ENCODE measurements at places on chromosomes 6 and 20.

DNA sequence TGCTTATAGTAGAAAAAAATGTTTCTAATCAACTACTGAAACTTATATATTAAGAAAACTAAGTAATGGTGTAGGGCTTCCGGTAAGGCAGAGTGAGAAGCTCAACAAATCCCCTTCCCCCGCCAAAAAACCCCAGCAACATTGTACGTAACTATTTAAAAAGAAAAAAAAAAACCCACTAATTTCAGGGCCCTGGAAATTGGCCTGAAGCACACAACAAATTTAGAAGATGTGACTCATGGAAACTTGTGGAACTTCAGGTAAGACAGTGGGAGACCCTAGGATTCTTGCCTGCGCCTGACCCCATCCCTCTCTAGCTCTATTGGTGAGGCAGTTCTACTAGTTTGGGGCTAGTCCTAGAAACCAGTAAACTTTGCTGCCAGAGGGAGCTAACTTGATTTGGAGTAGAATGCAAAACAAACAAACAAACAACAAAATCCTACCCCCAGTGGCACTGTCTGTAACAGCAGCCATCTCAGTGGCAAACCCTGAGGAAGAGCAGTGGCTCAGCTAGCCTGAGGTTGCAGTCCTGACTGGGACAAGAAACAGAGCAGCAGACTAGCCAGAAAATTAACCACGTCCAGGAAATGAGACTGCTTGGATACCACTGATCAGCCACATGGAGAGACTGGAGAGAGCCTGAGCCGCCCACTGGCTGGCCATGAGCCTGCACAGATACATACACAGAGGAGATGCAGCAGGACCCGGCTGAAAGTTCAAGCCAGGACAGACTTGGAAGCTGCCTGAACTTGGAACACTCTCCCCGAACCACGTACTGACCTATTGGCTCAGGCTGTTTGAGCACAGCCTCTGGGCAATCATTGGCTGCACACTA is 135.1 kb downstream of the TBXT start:
- DNase-seq = no peak

GRCh38 chr6:115319823-115320222 is 740.9 kb downstream of the FRK start:
- no peak for DNase-seq

DNA sequence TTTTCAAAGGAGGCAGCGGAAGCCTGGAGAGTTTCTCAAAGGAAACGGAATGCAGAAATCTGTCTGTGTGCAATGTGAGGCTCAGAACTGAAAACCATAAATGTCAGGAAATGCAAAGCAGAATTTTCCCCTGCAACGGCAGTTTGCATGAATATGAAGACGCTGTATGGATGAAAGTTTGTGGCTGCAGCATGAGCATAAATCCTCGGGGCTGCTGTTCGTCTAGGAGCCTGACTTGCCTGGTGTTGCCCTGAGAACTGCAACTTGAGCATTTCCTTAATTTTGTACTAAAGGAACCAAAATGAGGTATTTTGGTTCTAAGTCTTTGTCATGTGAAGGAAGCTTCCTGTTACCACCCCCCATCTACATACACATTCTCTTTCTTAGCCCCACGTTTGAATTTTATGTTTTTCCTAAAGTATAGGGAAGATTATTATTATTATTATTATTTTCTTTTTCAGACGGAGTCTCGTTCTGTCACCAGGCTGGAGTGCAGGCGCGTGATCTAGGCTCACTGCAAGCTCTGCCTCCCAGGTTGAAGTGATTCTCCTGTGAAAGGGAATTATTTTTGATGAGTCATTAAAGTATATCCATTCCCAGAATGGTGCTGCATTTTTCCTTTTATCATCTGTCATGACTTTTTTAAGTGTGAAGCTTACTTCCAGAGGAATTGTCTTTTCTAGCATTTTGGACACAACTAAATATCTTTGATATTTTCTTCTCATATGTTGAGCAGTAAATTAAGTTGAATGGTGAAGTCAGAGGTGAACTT is 33.1 kb downstream of the MTHFD1L start:
- DNase-seq = no peak

- DNase-seq = no peak
Measured at GRCh38 chr6:48834706-48835105, 628.3 kb downstream of the MMUT start.

- DNase-seq = no peak
Measured at GRCh38 chr6:2687456-2687855, 63.3 kb downstream of the MYLK4 start.

- DNase-seq = no peak
Measured at GRCh38 chr6:35237476-35237875, 22.1 kb upstream of the ZNF76 start.

GRCh38 chr6:30862156-30862875 is 22.0 kb upstream of the DDR1 start:
- DNase-seq = no peak

DNA sequence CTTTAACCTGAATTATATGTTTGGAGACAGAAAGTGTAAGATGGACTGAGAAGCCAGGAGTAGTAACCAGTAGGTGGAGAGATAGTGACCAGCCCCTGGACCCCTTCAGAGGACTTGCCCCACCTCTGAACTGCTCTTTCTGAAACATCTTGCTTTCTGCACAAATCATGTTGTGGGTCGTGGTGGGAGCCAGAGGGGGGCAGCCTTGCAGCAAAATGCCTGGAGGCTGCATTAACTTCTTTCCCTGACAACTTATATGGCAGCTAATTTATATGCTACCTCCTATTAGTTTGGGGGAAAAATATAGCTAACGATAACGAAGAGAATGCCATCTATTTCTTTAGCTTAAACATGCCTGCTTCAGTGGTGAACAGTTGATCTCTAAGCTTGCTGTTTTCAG is 859.8 kb downstream of the MAFB start:
- no peak for DNase-seq

- no peak for DNase-seq
Measured at GRCh38 chr6:5580736-5581581, 319.6 kb downstream of the FARS2 start.

- no peak for DNase-seq
Measured at GRCh38 chr6:132259070-132259469, 142.2 kb downstream of the MOXD1 start.

DNA sequence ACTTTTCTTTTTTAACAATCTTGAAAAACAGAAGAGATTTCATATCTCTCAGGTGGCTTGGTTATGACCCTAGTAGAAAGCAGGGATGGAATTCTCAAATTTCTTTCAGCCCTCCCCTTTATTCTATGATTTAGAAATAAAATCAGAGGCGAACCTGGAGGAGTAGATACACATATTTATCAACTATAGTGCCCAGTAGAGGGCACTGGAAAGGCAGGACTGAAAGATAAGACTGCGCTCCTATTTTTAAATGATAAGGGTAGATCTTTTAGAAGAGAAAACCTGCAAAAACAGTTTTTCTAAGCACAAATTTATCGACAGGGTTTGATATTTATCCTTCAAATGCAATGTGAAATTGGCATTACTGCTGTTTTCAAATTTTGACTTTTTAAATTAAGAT is 1296.6 kb downstream of the EPHA7 start:
- DNase-seq = no peak

DNA sequence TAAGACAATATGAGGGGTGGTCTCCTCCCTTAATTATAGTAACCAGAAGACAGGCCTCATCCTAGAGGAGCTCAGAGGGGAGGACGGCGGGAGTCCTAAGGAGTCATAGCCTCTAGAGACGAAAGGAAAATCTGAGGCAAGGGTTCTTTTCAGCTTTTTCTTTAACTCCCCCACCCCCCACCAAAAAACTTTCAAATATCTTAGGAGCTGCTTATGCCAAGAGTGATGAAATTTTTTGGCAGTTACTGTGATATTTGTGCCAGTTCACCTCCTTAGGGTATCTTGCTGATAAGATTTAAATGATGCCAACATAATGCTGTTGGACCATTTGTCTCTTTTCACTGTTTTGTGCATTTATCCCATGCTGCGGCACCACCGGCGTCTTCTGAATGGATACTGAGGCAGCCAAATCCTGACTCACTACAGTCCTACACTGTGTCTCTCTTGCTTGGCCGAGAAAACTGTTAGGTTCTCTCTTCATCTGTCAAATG is 44.5 kb upstream of the DSE start:
- DNase-seq = no peak

DNA sequence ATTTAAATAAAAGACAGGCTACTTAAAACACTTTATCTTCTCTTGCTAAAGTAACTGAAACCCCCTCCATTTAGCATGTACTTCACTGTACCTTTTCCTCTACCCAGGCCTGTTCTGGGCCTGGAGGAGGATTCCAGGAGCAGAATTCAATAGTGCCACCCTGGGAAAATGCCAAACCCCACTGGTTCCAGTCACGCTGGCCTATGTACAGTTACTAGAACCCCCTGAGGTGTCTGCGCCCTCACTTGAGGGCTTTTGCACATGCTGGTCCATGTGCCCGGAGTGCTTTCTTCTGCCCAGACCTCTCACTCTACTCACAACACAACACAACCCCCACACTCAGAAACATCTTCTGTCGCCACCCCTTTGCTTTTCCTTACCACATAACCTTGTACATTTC is 45.5 kb downstream of the TRAM2 start:
- no peak for DNase-seq

GRCh38 chr6:125117818-125118217 is 35.8 kb upstream of the TPD52L1 start:
- DNase-seq = no peak

- DNase-seq = peak; percentile 11
Measured at GRCh38 chr20:22312744-22313346, 271.5 kb downstream of the FOXA2 start.

Data from GM13977 (cell line).